ENCODE measurements at places on chromosomes 11 and 22.

DNA sequence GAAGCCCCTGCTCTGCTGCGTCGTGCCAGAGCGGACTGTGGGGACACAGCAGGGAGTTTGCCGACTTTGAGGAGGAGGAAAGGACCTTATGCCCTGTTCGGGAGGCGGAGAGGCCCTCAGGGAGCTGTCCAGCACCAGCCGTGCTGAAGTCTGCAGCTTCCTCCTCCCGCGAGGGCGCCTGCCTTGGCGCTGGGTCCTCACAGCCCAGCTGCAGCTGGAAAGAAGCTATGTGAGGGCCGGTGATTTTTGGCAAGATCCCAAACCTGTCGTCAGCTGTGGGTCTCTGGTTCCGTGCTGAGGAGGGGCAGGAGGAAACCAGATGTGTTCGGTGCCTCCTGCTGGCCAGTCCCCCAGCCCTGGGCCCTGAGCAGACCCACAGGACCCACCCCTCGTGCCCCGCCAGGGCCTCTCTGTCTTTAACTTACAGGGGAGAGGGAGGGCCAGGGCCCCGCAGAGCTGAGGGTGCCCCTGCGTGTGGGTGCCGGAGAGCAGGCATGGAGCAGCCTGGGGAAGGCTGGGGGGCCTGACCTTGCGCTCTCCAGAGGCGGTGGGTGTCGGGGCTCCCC lies 12.0 kb downstream of the BRSK2 start:
- no peak overlapping the region for H3K4me3 ChIP-seq
- peaks cover 51% of the 10 kb centered on the region for H3K27me3 ChIP-seq
- no peaks in the 10 kb centered on the region for H3K4me1 ChIP-seq
- no peaks in the 10 kb centered on the region for H3K36me3 ChIP-seq
- H3K27ac ChIP-seq, result no peak overlapping the region

GRCh38 chr11:93477684-93478234 lies 65.4 kb downstream of the SMCO4 start:
- no peaks in the 10 kb centered on the region for H3K27me3 ChIP-seq
- H3K27ac ChIP-seq, result no peak overlapping the region
- no peak overlapping the region for H3K4me3 ChIP-seq
- no peaks in the 10 kb centered on the region for H3K4me1 ChIP-seq
- H3K36me3 ChIP-seq, result peaks cover 7% of the 10 kb centered on the region

DNA sequence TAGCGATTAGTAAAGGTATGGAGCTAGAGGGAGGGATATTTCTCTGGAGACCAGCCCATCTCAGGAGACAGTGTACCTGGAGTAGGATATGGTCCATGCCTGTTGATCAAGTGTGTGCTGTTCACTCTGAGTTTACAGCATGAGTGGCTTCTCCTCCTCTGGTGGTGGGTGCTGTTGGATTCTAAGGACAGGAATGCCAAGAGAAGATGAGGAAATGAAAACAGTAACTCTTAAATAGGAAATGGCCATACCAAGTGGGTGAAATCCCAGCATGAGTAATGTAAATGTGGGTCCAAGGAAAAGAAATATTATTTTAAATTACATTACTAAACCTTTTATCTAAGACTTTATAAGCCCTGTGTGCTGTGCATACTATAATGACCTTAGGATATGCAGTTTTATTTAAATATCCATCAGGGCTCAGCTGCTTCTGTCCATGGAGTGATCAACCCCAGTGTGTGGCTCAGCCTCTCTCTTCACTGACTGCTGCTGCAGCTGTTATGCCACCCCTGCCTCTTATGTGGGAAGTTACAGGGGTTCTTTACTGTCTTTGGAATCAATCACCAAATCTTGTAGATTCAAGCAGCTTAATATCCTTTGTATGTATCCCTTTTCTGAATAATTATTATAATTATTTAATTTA lies 54.3 kb downstream of the FAT3 start:
- no peaks in the 10 kb centered on the region for H3K27me3 ChIP-seq
- H3K4me1 ChIP-seq, result no peaks in the 10 kb centered on the region
- H3K36me3 ChIP-seq, result no peaks in the 10 kb centered on the region
- no peak overlapping the region for H3K4me3 ChIP-seq

DNA sequence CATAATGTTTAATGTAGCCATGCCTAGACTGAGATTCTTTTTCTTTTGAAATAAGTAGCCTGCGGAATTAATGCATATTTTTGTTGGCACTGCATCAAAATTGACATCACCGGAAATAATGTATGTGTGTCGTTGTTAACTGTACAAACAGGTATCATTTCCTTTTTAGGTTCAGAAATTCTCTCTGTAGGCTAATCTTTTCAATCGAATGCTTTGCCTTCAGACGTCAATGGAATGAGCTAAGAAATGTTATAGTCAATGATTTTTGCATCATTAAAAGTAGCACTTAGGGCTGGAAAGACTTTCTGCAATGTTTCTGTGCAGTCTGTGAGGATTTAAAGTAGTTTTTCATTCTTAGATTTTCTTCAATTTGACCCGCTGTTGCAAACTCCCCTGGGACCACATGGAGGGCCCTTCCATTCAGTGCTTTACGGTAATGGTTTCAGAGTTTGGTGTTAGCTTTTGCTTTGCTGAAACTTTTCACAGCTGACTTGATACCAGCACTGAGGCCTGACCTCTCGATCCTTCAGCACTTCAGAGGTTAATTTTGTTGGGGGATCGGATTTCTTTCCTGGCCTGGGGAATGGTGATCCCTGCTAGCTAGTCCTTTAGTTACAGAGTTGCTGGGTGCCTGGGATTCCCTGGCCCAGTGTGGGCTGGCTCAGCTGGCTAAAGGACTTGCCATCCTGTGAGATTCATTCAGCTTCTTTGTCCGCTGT lies 137.8 kb downstream of the DBX1 start:
- no peaks in the 10 kb centered on the region for H3K27me3 ChIP-seq
- DNase-seq, result no peak
- H3K36me3 ChIP-seq, result no peaks in the 10 kb centered on the region
- no peaks in the 10 kb centered on the region for H3K4me1 ChIP-seq

GRCh38 chr11:108939135-108939534 lies 274.3 kb downstream of the DDX10 start:
- no peaks in the 10 kb centered on the region for H3K4me1 ChIP-seq
- H3K36me3 ChIP-seq, result peaks cover 25% of the 10 kb centered on the region
- H3K4me3 ChIP-seq, result no peak overlapping the region
- no peak overlapping the region for H3K27ac ChIP-seq

DNA sequence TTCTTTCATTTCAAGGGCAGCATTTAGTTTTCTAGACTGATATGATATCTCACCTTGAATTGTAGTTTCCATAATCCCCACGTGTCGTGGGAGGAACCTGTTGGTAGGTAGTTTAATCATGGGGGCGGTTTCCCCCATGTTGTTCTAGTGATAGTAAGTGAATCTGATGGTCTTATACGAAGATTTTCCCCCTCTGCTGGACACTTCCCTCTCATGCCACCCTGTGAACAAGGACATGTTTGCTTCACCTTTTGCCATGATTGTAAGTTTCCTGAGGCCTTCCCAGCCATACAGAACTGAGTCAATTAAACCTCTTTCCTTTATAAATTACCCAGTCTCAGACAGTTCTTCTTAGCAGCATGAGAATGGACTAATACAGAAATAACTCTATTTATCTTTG lies 851.1 kb upstream of the FAT3 start:
- no peaks in the 10 kb centered on the region for H3K4me1 ChIP-seq
- no peaks in the 10 kb centered on the region for H3K36me3 ChIP-seq
- H3K27me3 ChIP-seq, result no peaks in the 10 kb centered on the region
- H3K27ac ChIP-seq, result no peak overlapping the region
- DNase-seq, result no peak

DNA sequence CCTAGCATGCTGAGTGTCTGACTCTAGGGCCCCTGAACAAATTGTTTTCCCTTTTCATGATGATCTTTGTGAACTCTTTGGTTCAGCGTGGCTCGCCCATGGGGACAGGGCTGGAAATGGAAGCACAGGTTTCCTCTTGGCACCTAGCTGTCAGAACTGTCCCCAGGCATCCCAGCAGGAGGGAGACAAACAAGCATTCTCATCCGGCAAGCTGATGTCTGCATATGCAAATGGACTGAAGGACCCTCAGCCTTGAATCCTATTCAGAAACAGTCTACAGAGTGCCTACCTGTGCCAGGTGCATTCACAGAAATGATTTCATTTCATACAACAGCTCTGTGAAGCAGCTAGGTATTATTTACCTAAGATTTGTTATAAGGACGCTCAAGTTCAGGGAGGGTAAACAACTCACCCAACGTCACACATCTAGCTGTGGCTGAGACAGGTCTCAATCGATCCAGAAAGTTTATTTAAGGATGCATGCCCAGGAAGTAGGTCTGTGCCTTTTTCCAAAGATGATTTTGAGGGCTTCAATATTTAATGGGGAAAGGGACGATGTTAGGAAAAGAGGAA lies 176.4 kb downstream of the KIRREL3 start:
- no peaks in the 10 kb centered on the region for H3K36me3 ChIP-seq
- DNase-seq, result no peak
- no peak overlapping the region for H3K4me3 ChIP-seq
- H3K4me1 ChIP-seq, result no peaks in the 10 kb centered on the region
- H3K27me3 ChIP-seq, result no peaks in the 10 kb centered on the region
- no peak overlapping the region for H3K27ac ChIP-seq

DNA sequence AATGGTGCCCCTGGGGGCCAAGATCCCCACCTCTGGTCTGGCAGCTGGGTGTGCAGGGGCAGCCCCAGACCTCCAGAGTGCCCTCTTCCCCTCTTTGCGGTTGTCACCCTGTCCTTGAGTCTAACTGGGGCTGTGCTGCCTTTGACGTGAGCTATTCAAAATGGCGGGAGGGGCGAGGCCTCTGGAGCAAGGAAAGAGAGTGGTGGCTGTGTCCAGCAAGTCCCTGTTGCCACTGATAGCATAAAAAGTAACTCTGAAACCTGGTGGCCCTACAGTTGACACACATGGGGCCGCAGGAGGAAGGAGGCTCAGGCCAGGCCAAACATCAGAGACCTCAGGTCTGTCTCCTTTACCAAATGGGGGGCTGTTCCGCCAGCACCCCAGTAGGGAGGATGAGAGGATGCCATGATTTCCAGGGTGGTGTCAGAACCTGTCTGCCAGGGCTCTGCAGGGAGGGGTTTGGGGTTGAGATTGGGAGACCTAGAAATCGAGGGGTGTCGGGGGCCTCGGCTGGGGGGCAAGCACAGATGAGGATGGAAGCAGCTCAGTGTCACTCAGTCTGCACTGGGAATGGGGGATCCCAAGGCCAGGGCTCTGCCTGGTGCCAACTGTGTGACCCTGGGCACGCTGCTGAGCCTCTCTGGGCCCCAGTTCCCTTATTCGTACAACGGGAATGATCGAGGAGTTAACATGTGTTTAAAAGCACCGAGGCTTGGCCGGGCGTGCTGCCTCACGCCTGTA lies 49.2 kb upstream of the KCNQ1OT1 start:
- H3K4me1 ChIP-seq, result no peaks in the 10 kb centered on the region
- H3K27me3 ChIP-seq, result no peaks in the 10 kb centered on the region
- no peaks in the 10 kb centered on the region for H3K36me3 ChIP-seq
- no peak overlapping the region for H3K4me3 ChIP-seq

GRCh38 chr11:59550368-59550841 lies 39.1 kb downstream of the OR4D9 start:
- no peaks in the 10 kb centered on the region for H3K36me3 ChIP-seq
- peak overlapping the region; percentile 76 for H3K27ac ChIP-seq
- H3K4me3 ChIP-seq, result peak overlapping the region; percentile 56

GRCh38 chr11:5580577-5580976 lies at the start of gene OR52B6:
OR52B6 (plus strand) TSS chr11:5580877; CDS start chr11:5580877, 0 bp downstream.
- no peaks in the 10 kb centered on the region for H3K4me1 ChIP-seq
- DNase-seq, result no peak
- no peak within 1 kb of the TSS for H3K27ac ChIP-seq
- no peaks in the 10 kb centered on the region for H3K27me3 ChIP-seq

GRCh38 chr11:71209181-71209580 lies 43.2 kb downstream of the SHANK2 start:
- no peaks in the 10 kb centered on the region for H3K36me3 ChIP-seq
- no peak overlapping the region for H3K27ac ChIP-seq
- H3K27me3 ChIP-seq, result no peaks in the 10 kb centered on the region
- H3K4me1 ChIP-seq, result peaks cover 19% of the 10 kb centered on the region
- peak; percentile 5 for DNase-seq

- H3K4me3 ChIP-seq, result no peak overlapping the region
- no peak overlapping the region for H3K27ac ChIP-seq
- no peaks in the 10 kb centered on the region for H3K27me3 ChIP-seq
- peaks cover 21% of the 10 kb centered on the region for H3K4me1 ChIP-seq
- DNase-seq, result no peak
Measured at GRCh38 chr11:19701421-19701820, 11.2 kb upstream of the NAV2 start.

DNA sequence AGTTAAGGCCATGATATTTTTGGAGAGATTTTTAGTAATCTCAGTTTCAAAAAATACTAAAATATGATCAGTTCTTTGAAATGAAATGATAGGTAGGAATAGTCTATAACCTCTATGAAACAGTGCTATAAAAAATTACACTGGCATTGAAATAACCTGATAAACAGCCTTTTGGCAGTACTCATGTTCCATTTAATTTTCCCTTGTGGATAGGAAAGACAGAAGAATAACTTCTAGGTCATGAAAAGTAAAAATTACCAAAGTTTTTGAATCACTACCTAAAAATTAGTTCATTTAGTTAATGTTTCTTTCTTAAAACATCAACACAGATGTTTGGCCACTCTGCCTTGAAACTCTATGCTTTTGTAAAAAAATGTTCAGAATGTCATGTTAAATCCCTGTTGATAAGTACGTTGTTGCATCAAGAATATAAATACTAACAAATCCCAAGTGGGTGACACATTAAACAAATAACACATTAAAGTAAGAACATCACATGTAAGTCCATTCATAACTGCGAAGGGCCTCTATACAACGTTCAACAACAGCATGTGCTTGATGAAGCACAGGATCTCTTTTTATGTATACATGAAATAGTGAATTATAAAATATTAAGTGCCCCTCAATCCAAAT lies 290.2 kb downstream of the SWAP70 start:
- H3K4me1 ChIP-seq, result peaks cover 4% of the 10 kb centered on the region
- no peak for DNase-seq
- H3K36me3 ChIP-seq, result peaks cover 6% of the 10 kb centered on the region
- no peak overlapping the region for H3K27ac ChIP-seq
- no peak overlapping the region for H3K4me3 ChIP-seq

- no peaks in the 10 kb centered on the region for H3K36me3 ChIP-seq
- DNase-seq, result no peak
- H3K4me1 ChIP-seq, result no peaks in the 10 kb centered on the region
- no peaks in the 10 kb centered on the region for H3K27me3 ChIP-seq
Measured at GRCh38 chr11:32289701-32290100, 145.6 kb downstream of the WT1 start.

DNA sequence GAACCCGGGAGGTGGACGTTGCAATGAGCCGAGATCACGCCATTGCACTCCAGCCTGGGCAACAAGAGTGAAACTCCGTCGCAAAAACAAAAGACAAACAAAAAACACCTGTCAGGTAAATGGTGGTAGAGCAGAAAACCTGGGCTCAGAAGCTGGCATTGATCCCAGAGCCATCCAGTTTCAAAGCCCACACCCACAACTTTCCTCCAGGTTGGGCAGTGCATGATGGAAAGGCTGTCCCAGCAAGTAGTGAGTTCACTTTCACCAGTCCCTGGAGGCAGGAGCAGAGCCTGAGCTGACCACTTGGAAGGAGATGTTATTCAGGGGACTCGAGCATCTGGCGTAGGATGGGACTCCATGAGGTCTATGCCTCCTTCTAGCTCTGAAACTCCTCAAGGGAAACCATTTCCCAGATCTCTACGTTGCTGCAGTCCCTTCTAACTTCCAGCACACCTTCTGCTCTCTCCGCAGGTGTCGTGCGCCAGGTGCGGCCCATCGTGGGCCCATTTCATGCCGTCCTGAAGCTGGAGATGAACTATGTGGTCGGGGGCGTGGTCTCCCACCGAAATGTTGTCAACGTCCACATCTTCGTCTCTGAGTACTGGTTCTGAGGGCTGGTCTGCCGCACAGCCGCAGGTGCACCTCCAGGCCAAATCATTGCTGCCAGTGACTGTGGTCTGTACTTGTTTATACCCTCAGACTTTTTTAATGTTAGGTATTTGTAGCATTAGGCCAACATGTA lies 71.6 kb upstream of the ATXN10 start:
- no peak overlapping the region for H3K4me3 ChIP-seq
- no peaks in the 10 kb centered on the region for H3K4me1 ChIP-seq
- no peaks in the 10 kb centered on the region for H3K27me3 ChIP-seq
- no peaks in the 10 kb centered on the region for H3K36me3 ChIP-seq
- H3K27ac ChIP-seq, result no peak overlapping the region
